ENCODE measurements at places on chromosomes 4 and X.

GRCh38 chr4:44017422-44017739, 431.2 kb downstream of the KCTD8 start:
- DNase-seq, result no peak

GRCh38 chrX:46582325-46582724, 8.8 kb downstream of the CHST7 start:
- DNase-seq, result no peak

DNA sequence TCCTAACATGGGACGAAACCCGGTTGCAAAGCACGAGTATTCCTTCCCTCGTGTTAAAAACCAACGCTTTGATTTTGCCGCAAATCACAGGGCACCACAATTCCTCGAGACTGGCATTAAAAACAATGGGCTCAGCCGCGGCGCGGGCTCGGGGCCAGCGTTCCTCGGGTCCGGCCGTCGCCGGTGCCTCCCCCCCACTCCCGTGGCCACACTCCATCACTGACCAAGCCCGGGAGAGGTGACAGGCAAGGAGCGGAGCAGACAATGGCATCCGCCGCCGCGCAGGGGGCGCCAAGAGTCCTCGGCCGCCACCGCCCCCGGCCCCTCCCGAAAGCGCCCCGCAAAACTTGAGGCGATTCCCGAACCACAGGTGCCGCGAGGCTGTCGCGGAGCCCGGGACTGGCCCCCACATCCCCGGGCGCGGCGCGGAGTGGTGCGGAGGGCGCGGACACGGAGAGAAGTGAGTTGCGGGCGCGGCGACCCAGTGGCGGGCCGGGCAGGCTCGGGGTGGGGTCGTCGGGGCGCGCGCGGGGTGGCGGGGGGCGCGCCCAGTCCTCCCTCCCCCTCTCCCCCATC, 445 bp downstream of the AP1S2 start:
- DNase-seq, result no peak

- DNase-seq, result no peak
Measured at GRCh38 chr4:176964116-176964691, 171.5 kb upstream of the VEGFC start.

DNA sequence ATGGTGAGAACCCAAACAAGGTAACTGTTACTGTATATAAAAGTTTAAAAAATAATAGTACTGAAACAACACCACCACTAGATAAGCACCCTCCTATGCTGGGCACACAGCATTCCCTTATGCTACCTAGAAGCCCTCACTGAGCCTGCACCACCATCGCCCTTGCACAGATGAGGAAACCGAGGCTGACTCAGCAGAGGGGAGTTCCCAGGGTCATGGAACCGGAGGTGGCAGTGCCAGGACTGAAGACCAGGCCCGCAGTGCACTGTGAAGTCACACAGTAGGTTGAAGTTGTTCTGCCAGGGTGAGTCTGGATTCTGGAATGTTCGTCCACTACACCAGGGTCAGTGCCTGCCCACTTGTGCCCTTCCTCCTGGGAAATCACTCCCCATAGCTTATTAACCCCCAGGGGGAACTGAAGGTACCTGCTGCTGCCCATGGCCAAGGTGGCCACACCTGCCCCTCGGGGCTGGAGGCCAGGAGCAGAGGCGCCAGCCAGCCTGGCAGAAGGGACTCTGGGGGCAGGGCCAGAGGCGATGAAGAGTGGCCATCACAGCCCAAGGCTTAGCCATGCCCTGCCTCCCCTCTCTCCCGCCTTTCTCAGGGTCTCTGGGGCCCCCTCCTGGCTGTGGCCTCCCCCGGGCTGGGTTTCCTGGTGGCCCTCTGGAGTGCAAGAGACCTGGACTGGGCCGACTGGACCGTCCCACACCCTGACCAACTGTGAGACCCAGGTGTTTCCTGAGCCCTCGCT, 15.1 kb upstream of the ABLIM2 start:
- no peak for DNase-seq

GRCh38 chrX:22634083-22634482, 361.4 kb downstream of the CBLL2 start:
- no peak for DNase-seq

- DNase-seq, result no peak
Measured at GRCh38 chr4:65340382-65341109, 329.7 kb downstream of the EPHA5 start.

- no peak for DNase-seq
Measured at GRCh38 chr4:81366779-81367178, 104.9 kb downstream of the RASGEF1B start.

DNA sequence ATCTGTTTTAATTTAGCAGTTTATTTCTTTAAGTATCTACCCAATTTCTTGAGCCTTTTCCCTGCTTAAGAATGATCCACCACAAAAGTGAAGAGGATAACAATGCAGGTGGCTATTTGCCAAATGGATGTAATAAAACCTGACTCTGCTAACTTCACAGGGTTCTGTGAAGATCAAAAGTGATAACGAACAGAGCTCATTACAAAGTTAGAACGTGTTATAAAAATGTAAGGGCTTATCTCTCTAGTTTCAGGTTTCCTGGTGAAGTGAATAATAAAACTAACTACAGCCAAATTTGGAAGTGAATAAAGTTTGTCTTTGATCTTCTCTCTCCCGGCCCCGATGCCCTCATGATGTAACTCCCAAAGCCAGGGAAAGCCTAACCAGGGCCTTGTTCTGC, 497.9 kb downstream of the SMARCA1 start:
- no peak for DNase-seq

DNA sequence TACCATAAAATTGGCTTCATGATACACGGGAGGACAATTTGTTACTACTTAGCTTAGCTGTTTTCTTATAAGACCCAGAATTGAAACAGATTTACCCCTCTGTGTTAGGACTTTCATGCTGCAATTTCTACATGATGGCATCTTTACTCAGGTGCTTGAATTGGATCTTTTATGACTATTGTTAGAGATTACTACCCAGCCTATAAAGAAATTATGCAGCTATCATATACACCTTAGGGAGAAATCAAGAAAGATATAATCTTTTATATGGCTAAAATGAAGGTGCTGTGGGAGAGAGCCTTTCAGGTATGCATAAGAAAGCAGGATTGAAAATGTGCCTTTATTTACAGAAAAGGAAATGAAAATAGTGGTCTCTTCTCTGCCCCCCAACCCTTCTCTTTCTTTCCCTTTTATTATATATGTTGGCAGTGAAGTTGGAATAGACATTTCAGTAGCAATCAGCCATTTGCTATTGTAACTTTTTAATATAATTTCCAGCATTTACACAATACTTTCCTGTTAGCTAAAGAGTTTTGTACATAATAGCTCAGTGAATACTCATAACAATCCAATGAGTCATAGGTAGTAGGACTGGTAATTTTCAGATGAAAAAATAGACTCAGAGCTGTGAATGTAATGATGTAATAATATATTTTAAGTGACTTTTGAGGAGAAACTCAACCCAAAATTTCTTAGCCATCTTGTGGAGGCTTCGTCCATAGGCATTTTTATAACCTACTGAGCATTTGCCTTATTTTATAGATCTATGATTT, 311.8 kb downstream of the ADGRL3 start:
- no peak for DNase-seq

DNA sequence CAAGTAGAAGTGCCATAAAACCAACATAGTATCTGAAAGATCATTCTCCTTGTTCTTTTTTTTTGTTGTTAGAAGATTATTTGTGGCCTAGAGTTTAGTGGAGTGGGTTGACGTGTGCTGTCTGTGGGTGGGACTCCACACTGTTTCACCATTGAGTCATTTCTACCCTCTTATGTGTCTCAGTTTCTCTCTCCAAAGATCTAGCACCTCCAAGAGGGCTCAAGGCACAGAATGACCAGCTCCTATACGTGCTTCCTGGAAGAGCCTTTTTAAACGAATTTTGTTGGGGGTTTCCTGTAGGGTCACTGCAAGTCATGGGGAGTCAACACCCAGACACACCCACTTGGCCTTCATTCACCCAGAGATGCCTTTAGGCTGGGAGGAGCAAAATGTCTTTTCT, 150.1 kb downstream of the KLF8 start:
- DNase-seq, result no peak

GRCh38 chrX:84760560-84760959, 243.1 kb upstream of the APOOL start:
- DNase-seq, result no peak

- no peak for DNase-seq
Measured at GRCh38 chr4:156109943-156110900, 156.6 kb upstream of the CTSO start.

DNA sequence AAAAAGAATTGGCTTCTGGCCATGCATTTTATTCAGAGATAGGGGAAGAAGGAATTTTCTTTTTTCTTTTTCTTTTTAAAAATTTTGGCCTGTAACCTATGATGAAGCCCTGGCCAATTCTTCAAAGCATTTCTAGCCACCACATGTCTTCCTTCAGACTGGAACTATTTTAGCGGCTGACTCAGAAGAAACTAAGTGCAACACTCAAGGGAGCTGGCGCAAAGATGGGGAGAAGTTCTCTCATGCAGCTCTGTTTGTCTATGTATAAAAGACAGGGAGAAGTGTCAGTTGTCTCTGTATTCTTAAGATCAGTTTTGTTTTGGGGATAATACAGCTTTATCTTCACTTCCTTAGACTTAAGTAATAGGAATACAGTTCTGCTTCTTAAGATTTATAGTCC, 46.1 kb downstream of the MBNL3 start:
- DNase-seq, result no peak

DNA sequence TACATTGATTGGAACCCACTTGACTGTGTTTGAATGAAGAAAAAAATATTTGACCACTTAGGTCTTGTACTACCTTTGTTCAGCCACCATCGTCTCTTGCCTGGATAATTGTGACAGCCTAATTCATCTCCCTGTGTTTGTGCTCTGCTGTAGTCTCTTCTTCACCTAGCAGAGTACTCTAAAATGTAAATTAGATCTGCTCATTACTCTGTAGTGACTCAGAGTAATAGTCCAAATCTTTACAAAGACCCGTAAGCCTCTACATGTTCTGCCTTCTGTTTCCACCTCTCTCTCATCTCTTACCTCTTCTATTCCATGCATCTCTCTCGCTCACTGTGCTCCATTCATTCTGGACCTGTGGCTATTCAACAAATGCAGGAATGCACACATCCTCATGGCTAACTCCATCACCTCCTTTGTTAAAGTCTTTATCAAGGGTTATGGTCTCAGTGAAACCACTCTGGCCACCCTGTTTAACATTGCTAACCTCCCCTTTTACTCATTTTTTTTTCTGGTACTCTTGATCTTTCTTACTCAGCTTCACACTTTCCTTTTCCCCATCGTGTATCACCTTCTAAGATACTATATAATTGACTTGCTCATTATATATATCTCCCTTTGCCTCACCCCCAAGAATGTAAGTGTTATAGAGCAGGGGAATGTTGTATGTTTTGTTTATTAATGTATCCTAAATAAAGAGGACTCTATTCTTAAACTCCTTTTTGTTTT, 98.4 kb downstream of the STIM2 start:
- no peak for DNase-seq

DNA sequence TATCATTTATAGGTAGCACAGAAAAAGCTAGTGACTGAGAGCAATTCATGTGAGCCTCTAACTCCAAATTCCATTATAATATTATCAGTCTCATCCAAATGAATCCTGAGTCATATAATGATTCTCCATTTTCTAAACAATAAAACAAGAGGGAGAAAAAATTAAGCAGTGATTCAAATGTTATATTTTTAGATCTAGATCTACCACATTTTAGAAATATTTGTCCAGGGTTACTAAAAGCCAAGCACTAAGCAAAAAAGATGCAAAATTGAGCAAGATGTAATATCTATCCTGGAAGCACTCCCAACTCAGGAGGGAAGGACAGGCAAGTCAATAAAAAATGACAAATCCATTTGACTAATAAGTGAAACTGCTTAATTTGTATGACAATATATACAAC, 172.8 kb downstream of the FBXW7 start:
- no peak for DNase-seq

Measured in NCI-H1417 treated with DMSO at 0.1 percent for 48 hours (cell line).